Neural progenitor cell (in vitro differentiated cells): ENCODE measurements at places on chromosomes 16 and 17.

GRCh38 chr17:28334666-28335200 lies 539 bp downstream of the IFT20 start:
- DNase-seq = no peak

GRCh38 chr16:29809031-29809747 lies 2.8 kb upstream of the PRRT2 start:
- no peak for DNase-seq

DNA sequence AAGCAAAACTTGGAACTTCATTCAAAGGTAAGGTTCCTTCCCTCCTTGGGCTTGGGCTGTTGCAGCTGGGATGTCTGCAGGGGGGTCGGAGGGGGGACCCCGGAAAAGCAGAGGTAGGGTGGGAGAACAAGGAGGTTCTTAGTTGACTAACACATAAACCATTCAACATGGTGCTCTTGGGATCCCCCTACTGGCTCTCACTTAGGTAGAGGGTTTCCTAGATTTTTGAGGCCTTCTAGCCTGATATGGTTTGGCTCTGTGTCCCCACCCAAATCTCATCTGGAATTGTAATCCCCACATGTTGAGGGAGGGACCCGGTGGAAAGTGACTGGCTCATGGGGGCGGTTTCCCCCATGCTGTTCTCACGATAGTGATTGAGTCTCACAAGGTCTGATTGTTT lies 93.9 kb downstream of the RGS9 start:
- DNase-seq = no peak

DNA sequence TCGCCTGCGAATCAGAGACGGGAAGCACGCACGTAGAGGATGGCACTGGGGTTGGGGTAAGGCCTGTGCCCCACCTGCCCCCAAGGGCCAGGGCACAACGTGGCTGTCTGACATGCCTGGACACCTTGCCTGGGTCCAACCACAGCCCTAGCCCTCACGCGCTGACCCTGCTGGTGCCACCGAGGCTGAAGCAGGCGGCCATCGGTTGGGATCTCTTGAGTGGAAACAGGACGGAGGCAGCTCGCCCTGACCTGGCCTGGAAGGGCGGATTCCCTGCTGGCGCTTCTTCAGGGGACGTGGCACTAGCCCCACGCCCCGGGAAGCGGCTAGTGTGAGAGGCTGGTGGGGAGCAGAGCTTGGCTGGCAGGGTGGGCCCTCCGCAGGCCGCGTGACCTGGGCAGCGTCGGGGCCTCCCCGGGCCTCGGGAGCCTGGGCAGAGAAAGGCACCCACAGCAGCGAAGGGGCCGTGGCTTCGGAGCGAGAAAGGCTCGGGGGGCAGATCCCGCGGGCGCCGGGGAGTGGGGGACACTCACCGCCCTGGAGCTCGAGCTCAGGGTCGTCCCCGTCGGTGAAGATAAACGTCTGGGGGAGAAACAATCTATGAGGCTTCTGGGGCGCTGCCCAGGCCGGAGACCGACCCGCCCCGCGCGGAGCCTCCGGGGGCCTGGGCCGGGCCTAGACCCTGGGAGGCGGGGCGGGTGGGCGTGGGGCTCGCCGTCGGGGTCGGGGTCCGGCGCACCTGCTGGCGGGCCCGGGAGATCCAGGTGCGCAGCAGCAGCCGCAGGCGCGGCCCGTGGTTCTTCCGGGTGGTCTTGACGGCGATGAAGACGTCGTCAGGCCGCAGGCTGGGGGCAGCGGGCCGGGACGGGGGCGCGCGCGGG lies 610 bp downstream of the RFNG start:
- no peak for DNase-seq

- DNase-seq = no peak
Measured at GRCh38 chr17:79137789-79138165, 63.2 kb downstream of the ENGASE start.
